Regular cardiac myocyte (primary cell): ENCODE measurements at places on chromosomes 3 and 15. TPM values are rescaled to one million over a fixed set of nuclear protein-coding genes. Genes with fewer than 3 reads are reported as not detected.

CAMKV gene
- total RNA-seq, result under 0.01 TPM in 1 of 2 replicates, not detected in the other

NCKIPSD gene
- total RNA-seq, result 12.1 and 18.0 TPM in 2 replicates

HHATL gene
- total RNA-seq, result not detected in 2 replicates

GOLGA8H gene
- under 0.01 and 0.28 TPM in 2 replicates for total RNA-seq

CP gene
- total RNA-seq, result 0.19 and 5.1 TPM in 2 replicates

FILIP1L gene
- total RNA-seq, result 11.7 and 34.1 TPM in 2 replicates

SRGAP3 gene
- 2.5 and 9.3 TPM in 2 replicates for total RNA-seq

EFCC1 gene
- under 0.01 TPM in 1 of 2 replicates, not detected in the other for total RNA-seq

WDR93 gene
- total RNA-seq, result under 0.01 TPM in 1 of 2 replicates, not detected in the other

FGF7 gene
- total RNA-seq, result 29.3 and 236 TPM in 2 replicates

MRPS11 gene
- total RNA-seq, result 10.1 and 44.5 TPM in 2 replicates

CASR gene
- under 0.01 TPM in 1 of 2 replicates, not detected in the other for total RNA-seq

CYP19A1 gene
- 0.19 and 1.1 TPM in 2 replicates for total RNA-seq
